Non-pigmented ciliary epithelial cell (primary cell): ENCODE measurements at places on chromosomes 7 and 10.

GRCh38 chr10:123323884-123324283, 169.7 kb downstream of the BUB3 start:
- no peak for DNase-seq

GRCh38 chr10:113695691-113696090, 16.0 kb downstream of the CASP7 start:
- no peak for DNase-seq

DNA sequence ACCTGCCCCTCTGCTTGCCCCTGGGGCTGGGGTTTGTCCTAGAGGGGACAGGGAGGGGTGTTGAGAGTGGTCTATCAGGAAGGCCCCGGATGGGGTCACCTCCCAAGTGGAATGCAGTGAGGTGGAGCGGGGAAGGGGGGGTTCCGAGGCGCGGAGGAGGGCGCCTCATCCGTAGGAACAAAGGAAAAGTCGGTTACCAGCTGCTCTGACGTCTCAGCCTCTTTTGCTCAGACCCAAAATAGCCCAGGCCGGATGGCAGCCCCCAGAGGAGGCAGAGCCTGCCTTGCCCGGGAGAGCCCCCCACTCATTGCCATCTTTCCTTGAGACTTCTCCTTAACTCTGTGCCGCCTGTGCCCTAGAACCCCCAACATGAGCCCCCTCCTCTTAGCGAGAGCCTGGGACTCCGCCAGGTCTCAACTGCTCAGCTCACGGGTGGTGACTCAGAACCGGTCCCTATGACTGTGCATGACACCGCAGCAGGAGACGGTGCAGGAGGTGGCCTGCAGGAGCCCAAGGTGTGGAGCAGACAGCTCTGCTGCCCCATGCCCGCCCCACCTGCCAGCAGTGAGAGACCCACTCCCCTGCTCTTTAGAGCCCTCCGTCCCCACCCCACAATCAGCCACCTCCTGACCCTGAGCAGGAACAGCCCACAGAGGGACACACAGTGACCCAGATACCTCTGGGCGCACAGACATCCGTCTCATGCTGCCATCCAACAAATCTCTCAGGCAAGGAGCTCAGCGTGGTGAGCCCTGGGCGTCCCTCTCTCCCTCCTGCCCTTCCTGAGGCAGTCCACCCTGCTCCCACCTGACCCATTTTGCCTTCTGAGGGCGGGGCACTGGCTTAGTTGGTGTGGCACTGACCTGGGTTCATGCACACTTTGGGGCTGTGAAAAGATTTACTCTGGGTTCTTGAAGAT, 13.1 kb downstream of the STX1A start:
- no peak for DNase-seq

- DNase-seq, result no peak
Observed at GRCh38 chr7:47381134-47381495, 200.8 kb downstream of the TNS3 start.

GRCh38 chr7:25795824-25796235, 356.2 kb upstream of the NFE2L3 start:
- DNase-seq, result no peak

GRCh38 chr10:48626447-48626846, 21.6 kb upstream of the ARHGAP22 start:
- no peak for DNase-seq

GRCh38 chr7:128833946-128834325, 3.7 kb downstream of the FLNC start:
- no peak for DNase-seq

GRCh38 chr10:123865880-123866279, 25.7 kb downstream of the CPXM2 start:
- DNase-seq, result no peak

- DNase-seq, result no peak
Observed at GRCh38 chr10:116608686-116609594, 11.8 kb upstream of the PNLIPRP2 start.

- no peak for DNase-seq
Observed at GRCh38 chr10:121510201-121510771, 88.0 kb downstream of the FGFR2 start.

- DNase-seq, result no peak
Observed at GRCh38 chr7:129084801-129085551, 30.1 kb upstream of the TNPO3 start.

- no peak for DNase-seq
Observed at GRCh38 chr10:75922435-75922834, 491.0 kb downstream of the LRMDA start.

DNA sequence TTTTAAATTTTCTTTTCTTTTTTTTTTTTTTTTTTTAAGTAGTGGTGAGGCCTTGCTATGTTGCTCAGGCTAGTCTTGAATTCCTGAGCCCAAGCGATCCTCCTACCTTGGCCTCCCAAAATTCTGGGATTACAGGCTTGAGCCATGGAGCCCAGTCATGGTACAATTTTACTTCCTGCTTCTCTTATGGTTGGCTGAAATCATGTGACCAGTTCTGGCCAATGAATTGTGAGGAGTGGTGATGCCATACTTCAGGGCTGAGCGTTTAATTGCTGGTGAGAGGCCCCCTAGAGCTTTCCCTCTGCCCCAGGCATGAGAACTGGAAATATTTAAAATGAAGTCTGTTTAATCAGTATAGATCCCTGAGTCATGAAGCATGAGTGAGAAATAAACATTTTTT, 22.2 kb upstream of the BAIAP2L1 start:
- no peak for DNase-seq

DNA sequence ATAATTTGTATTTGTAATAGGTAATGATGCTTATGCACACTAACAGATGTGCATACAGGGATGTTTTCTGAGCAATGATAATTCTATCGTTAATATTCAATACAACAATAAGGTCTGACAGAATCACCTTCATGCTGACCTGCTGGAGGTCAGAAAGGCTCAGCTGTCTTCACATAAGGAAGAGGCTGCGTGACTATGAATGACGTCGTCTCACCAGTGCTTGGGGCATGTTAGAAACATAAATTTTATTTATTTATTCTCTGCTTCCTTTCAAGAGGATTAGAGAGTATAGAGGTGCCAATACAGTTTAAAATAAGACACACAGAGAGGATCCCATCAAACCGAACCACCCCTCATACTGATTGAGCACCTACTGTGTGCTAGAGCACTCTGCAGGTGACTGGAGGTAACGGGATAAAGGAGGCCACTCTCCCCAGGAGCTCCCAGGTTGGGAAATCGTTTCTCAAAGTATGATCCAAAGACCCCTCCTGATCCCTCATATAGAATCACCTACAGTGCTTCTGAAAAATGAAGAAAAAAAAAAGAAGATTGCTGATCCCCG, 265.6 kb upstream of the NPVF start:
- no peak for DNase-seq

- DNase-seq, result no peak
Observed at GRCh38 chr10:128286762-128287500, 160.7 kb upstream of the MKI67 start.

- DNase-seq, result no peak
Observed at GRCh38 chr7:30828591-30828990, 57.4 kb downstream of the MINDY4 start.

GRCh38 chr10:71774916-71775702, 1.8 kb upstream of the VSIR start:
- DNase-seq, result no peak

GRCh38 chr10:77533887-77534278, 103.7 kb downstream of the KCNMA1 start:
- no peak for DNase-seq

DNA sequence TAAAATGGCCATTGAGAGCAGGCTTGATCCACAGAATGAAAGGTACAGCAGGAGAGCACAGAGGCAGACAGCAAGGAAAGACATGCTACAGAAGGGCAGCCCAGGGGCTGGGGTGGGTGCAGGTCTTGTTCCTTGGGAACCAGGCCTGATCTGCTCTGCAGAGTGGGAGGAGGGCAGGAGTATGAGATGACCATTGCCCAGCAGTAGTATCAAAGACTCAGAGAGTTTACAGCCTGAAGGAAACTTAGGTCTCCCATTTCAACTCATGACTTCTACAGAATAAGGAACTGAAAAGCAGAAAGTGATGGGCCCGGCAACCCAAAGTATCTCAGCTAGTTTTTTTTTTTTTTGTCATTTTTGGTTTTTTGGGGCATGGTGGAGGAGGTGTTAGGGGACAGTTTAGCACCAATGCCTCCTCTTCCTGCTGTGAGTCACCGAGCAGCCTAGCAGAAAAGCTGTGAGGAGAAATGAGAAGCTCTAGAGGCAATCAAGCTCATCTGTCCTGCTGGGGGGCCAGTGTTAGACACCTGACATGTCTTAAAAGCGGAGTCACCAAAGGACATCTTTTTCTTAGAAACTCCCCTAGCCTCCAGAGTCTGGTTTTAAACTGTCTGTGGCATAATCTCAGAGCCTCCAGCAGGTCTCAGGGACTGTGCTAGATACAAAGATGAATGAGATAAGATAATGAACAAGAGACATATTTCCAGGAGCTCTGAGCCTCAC, 34.3 kb upstream of the HERPUD2 start:
- no peak for DNase-seq

DNA sequence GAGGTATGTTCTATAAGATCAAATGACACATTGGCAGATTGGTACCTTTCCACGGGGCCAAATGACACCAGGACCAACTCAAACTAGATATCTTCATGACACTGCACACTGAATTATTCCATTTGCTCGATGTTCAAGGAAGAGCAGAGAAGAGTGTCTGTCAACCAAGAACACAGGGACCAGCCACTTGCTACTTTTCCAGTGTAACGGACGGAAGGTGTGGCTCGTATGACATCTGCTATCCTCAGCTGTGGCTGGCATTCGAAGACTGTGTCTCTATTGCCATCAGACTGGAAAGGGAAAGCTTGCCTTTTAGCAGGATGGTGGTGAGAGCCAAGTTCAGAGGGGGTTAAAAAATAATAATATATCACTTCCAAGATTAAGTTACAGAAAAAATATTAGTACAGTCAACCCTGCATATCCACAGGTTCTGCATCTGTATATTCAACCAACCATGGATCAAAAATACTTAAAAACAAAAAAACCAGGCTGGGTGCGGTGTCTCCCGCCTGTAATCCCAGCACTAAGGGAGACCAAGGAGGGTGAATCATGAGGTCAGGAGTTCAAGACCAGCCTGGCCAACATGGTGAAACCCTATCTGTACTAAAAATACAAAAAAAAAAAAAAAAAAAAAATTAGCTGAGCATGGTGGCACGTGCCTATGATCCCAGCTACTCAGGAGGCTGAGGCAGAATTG, 237.1 kb downstream of the PRPF18 start:
- no peak for DNase-seq

- DNase-seq, result peak; percentile 5
Observed at GRCh38 chr10:28177944-28178637, 124.8 kb downstream of the MPP7 start.

DNA sequence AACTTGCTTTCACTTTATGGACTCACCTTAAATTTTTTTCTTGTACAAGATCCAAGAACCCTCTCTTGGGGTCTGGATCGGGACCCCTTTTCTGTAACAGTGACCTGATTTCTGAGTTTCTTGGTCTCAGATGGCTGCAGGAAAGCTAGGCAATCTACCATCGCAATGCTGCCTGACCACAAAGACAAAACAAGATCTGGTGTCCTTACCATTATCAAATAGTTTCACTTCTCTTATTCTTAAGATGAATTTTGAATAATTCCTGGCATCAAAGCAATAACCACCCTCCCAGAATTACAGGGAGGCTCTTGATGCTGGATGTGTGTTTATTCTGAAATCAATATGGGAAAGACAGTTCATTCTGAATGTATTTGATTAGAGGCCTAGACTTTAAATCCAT, 77.4 kb upstream of the FRMD4A start:
- DNase-seq, result no peak

GRCh38 chr7:35993113-35993512, 159.9 kb upstream of the EEPD1 start:
- DNase-seq, result no peak

DNA sequence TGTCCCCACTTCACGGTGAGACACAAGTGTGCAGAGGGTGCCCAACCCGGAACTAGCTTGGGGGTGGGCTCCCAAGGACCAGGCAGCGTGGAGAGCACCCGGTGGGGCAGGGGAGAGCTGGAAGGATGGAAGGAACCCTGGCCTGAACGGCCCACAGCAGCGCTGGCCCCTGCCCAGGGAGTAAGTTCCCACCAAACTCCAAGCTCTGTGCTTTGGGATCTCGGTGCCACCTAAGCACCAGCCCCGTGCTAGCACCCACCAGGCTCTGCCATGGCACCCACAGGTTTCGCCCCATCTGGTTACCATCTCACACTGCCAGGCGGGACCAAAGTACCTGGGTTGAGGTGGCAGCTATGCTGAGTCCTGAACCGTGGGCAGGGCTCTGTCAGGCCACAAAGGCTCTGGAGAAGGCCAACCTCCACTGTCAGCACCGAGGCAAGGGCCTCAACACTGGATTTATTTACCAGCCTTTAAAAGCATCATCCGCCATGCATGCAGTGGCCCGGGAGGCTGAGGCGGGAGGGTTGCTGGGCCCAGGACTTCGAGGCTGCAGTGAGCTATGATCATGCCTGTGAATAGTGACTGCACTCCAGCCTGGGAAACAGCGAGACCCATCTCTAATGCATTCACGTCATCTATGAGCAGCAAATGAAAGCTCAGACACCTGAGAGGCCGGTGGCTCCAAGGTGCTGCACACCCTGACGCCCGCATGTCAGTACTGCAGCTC, 16.0 kb downstream of the GPER1 start:
- DNase-seq, result no peak

GRCh38 chr7:132403465-132404110, 172.7 kb downstream of the PLXNA4 start:
- no peak for DNase-seq

- peak; percentile 72 for DNase-seq
Observed at GRCh38 chr7:133853706-133854276, 273.3 kb upstream of the LRGUK start.

DNA sequence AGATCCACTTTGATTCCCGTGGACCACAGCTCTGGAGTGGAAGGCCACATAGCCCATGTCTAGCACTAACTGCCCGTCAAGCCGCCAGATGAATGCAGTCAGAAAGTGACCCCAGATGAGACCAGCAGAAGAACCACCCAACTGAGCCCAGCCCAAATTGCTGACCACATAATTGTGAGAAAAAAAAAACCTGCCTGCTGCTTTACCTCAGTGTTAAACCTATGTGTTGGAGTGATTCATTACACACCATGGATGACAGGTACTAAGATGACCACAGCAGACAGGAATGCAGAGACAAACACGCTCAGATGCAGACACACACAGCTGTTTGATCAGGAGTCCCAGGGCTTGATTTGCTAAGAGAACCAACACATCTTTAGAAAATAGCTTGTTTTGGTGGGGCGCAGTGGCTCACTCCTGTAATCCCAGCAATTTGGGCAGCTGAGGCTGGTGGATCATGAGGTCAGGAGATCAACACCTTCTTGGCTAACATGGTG, 168.1 kb upstream of the PPP2R2D start:
- no peak for DNase-seq

GRCh38 chr10:71999360-72000072, 35.3 kb downstream of the CHST3 start:
- no peak for DNase-seq

DNA sequence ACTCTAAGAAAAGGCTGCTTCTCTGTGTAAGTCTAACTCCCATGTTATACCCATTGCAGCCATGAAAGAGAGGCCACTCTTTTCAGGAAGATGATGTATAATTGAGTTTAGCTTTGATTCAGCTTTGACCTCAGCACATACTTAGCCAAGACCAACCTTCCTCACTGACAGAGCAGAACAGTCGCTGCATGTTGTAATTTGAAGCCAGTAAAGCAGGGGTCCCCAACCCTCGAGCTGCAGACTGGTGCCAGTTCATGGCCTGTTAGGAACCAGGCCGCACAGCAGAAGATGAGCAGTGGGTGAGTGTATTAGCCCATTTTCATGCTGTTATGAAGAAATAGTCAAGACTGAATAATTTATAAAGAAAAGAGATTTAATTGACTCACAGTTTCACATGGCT, 223.9 kb downstream of the GPR158 start:
- DNase-seq, result no peak

GRCh38 chr7:75617634-75618234, 121.0 kb downstream of the HIP1 start:
- DNase-seq, result no peak
